ENCODE measurements at places on chromosomes 16 and 17. TPM values are rescaled to one million over a fixed set of nuclear protein-coding genes. Genes with fewer than 3 reads are reported as not detected.

Gene KRT13
- total RNA-seq, result not detected

Gene PLSCR3
- total RNA-seq, result 26.5 TPM

DNA sequence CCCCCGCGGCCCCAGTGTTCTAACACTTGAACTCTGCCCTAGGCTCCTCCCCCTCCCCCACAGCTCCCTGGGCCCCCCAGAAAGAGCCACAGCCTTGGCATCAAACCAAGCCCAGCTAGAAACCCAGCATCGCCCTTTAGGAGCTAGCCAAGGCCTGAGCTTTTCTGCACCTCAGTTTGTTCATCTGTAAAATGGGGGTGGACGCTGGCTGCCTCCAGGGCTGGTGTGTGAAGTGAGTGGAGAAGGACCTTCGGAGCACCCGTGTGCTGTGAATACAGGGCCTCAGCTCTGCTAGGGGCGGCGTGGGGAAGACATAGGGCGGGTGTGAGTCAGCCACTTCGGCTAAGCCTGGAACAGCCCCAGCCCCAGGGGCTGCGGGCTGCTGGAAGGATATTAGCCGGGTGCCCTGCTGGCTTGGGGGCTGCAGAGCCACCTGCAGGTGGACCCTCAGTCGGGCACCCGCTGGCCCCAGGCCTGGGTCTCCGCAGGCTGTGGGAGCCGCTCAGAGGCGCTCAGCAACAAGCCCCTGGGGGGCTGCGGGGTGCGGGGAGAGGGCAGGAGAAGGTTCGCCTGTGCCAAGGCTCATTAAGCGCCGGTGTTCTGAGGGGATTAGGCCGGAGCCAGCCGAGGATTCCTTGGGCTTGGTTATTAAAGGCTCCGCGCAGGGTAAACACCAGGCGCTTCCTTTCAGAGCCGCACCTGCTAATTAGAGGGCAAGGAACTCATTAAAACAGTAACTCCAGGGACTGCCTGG is 217.0 kb upstream of the CIBAR2 start:
- DNase-seq, result peak; percentile 84

Gene IRF8
- total RNA-seq, result 0.21 TPM

DNA sequence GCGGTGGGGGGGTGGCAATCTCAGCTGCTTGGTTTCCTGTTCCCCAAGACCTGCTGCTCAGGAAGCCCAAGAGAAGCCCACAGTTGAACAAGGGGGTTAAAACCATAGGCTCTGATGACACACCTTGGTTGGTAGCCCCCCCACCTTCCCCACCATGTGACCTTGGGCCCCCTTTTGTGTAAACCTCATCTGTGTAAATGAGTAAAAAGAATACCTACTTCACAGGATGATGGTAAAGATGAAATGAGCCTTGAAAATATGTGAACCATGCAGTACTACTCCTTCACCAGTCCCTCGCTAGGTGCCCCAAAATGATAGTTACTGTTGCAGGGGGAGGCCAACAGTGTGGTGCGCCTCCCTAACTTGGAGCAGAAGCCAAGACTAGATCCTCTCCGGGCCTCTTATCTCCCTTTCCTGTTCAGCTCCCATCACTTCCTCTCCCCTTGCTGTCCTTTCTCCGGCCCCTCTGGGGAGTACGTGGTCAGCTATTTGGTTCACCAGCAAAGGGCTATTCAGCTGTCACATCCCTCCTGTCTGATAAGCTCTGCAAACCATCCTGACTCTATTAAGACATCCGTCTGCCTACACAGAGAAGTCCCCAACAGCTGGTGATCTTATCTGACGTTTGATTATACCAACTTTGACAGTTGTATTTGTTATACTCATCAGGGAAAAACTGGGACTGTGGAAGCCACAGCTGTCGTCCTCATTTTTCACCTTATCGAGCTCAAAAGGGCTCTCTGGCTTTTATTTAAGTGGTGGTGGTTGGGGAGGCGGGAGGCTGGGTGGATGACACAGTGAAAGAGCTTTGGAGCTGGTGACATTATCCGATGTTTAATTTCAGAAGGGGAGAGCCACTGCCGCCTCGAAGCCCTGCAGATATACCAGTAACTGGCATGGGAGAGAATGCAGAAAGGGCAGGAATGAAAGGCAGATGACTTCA is 19.9 kb downstream of the DCAKD start:
- DNase-seq, result no peak

DNA sequence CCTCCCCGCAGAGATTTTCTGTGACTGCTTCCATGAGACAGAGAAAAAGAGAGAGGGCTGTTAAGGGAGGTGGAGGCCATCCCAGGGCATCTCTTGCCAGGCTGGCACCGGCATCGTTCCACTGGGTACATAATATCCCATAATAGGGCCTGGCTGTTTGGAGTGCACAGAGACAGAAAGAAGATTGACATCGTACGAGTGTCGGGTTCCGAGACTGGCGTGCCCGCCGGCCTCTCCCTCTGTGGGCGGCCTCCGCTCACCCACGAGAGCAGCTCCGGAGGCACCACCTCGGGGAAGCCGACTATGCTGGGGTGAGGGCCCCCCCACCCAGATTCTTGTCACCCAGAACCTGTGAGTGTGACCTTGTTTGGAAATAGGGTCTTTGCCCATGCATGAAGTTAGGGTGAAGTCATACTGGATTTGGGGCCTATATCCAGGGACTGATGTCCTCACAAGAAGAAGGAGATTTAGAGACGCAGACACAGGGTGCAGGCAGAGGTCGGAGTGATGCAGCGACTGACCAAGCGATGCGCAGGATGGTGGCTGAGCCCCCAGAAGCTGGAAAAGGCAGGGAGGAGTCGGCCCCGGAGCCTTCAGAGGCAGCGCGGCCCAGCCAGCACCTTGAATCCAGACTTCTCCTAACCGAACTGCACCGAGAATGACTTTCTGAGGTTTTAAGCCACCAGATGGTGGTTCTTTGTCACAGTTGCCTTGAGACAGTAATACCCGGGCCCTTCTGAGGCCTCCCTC is 101.8 kb upstream of the CIBAR2 start:
- DNase-seq, result no peak

Gene MYO15A
- total RNA-seq, result 0.52 TPM

- DNase-seq, result no peak
Observed at GRCh38 chr17:14427900-14428647, 127.2 kb downstream of the HS3ST3B1 start.

Gene FBXL16
- total RNA-seq, result 7.1 TPM

DNA sequence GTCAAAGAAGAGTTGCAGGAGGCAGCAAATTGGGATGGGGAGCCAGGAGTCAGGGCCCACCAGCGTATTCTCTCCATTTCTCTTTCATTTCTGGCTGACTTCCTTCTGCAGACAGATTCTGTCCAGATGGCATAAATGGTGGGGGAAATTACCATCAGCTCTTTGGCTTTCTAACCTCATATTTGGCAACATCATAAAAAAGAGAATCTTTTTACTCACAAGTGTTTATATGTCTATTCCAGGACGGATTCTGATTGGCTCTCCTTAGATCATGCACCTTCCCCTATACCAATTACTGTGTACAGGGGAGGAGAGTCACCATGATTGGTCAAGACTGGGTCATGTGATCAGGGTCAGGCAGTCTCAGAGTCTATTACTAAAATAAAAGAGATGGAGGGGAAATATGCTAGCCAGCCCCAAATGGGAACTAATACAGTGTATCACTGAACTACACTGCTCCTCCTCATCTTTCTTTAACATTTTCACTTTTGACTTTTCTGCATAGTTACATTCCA is 537.1 kb upstream of the EEF2KMT start:
- DNase-seq, result no peak

GRCh38 chr16:84643180-84643583 is 5.1 kb upstream of the KLHL36 start:
- no peak for DNase-seq

DNA sequence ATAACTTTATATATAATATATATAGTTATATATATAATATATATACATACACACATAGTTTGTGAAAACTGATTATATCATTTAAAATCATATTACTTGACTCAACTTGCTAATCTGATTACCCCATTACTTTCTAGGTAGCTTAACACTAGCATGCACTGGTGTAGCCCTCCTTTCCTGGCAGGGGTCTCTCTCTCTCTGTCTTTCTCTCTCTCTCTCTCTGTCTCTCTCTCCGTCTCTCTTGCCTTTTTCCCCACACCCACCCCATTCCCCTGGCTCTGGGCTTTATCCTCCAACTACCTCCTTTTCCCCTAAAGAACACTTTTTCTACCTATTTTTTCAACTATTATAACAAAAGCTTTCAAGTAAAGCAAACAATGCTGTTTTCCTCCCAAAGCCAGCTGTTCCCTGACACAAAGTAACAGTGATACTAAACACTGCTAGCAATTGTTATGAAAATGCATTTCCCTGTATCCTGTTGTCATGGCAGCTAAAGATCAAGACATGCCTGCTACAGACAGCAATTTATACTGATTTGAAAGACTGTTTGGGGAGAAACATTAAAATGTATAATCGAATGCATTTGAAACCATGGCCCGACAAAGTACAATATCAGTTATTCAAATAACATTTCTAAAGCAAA is 89.4 kb downstream of the CHD9NB start:
- DNase-seq, result no peak

Gene ZMYND15
- not detected for total RNA-seq

- no peak for DNase-seq
Observed at GRCh38 chr17:49086649-49087048, 45.9 kb upstream of the B4GALNT2 start.

Gene CLDN7
- 40.8 TPM for total RNA-seq

Gene NAA60
- 12.6 TPM for total RNA-seq

DNA sequence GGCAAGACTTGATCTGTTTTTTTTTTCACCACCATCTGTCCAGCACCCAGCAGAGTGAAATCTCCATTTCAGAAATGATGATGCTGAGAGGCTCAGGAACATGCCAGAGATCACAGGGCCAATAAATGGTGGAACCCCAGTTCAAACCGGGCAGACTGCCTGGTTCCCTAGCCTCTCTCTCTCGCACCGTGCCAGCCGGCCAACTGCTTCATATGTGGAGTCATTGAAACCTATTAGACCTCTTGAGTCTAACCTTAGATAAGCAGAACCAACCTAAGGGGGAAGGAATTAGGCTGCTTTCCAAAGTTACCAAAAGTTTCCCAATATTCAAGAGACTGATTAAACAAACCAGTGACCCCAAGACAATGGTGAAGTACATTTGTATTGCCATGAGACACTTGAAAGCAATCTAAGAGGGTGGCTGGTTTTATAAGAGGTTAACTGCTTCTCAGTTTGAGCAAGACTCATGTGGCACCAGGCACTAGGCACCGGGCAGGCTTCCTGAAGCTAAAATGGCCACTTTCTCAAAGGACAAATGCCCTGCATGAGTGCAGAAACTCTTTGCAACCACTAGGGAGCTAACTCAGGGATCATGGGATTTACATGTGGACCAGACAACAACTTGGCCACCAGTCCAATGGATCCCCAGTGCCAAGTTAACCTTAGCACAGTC is 18.4 kb downstream of the TOX3 start:
- no peak for DNase-seq

DNA sequence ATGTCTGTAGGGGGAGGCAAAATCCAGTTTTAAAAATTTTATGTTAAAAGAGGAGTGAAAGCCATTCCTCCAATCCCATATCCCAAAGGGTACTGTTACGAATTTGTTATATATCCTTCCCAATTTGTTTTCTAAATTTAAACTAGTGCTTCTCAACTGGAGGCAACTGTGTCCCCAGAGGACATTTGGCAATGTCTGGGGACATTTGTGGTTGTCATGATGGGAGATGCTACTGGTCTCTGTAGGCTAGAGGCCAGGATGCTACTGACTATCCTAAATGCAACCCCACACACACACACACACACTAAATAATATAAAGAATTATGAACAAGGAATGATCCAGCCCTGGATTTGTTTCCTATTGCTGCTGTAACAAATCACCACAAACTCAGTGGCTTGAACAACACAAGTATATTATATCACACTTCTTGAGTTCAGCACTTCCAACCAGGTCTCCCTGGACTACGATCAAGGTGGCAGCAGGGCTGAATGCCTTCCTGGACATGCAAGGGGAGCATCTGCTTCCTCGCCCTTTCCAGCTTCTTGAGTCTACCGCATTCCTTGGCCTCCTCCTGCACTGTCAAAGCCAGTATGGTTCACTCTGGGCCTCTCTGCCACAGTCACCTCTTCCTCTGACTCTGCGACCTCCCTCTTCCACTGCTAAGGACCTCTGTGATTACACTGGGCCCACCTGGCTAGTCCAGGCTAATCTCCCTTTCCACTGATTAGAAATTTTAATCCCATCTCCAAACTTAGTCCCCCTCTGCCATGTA is 30.1 kb downstream of the ARHGAP17 start:
- no peak for DNase-seq

DNA sequence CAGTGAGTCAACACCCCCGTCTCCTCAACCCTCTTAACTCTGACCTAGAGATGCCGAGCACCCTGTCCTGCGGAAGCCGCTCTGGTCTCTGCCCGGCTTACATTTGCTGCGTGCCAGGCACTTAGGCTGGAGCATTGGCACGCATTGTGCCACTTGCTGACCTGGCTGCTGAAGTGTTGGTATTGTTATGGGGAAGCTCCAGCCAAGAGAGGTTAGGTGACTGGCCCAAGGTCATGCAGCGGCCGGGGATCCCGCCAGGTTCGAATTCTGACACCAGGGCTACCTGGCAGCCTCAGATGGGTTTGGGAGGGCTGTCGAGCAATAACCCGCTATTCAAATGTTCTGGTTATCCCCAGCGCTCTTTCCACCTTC is 5.0 kb upstream of the HSD17B1 start:
- DNase-seq, result no peak

Gene PRSS8
- 65.4 TPM for total RNA-seq

GRCh38 chr17:77828749-77829539 is 129.6 kb upstream of the TNRC6C start:
- DNase-seq, result no peak

DNA sequence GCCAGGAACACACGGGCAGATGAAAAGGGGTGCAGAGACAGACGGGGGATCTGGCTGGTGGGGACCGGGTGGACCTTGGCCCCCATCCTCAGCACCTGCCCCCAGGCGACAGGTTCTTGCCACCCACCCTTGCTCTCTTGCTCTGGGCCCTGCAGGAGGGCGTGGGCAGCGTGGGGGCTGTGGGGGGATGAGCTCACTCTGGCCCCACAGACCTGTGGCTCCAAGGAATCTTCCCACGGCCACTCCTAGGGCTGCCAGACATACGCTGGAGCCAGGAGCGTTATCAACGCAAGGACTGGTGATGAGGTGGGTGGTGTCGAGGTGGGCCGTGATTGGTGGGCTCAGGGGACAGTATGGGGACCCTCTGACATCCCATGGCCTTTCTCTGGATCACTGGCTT is 6.3 kb downstream of the CTRB1 start:
- peak; percentile 73 for DNase-seq

Gene CACNA1G
- total RNA-seq, result 1.5 TPM

Gene SPEM1
- not detected for total RNA-seq

DNA sequence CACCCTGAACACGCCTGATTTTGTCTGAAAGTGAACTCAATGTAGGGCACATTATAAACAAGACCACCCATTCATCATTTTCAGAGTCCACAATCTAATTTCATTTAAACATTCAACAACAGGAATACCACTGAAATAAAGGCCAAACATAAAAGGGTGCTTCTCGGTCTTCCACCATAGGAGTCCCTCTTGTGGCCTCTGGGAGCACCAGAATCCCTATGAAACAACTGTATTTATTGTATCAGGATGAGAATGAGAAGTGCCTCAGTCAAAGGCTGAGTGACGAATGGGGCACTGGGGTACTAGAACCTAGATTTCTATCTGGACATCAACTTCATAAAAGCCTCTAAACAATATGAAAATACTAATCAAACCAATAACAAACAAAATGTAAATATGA is 40.4 kb downstream of the NXPH3 start:
- peak; percentile 26 for DNase-seq
